ENCODE measurements at places on chromosomes 16 and 17. TPM values are rescaled to one million over a fixed set of nuclear protein-coding genes. Genes with fewer than 3 reads are reported as not detected.

The C1QTNF8 gene
- not detected for total RNA-seq

The DPEP3 gene
- not detected for total RNA-seq

The MYH2 gene
- not detected for total RNA-seq

The NAE1 gene
- 74.8 TPM for total RNA-seq

The LPO gene
- total RNA-seq = not detected

Measured in A549 treated with GW870086 at 1 μM for 4 hours (cell line).